Fibroblast of skin of left quadriceps (primary cell): ENCODE measurements at places on chromosomes 4 and X.
A peak's percentile ranks its signal among the peaks of the same experiment; 100 is the strongest.

- DNase-seq, result no peak
These were observed 3.6 kb upstream of the AFP start for GRCh38 chr4:73432169-73433000.

- DNase-seq, result no peak
These were observed 6.6 kb upstream of the SLC6A8 start for GRCh38 chrX:153681175-153681574.

- no peak for DNase-seq
These were observed 34.5 kb downstream of the LRPAP1 start for GRCh38 chr4:3497523-3498389.

- DNase-seq, result no peak
These were observed 514.7 kb upstream of the SPANXN1 start for GRCh38 chrX:144732588-144732987.

- DNase-seq, result no peak
These were observed 45.2 kb downstream of the CXXC4 start for GRCh38 chr4:104449537-104449936.

- no peak for DNase-seq
These were observed 207.8 kb upstream of the CNKSR2 start for GRCh38 chrX:21166272-21166982.

- no peak for DNase-seq
These were observed 91.9 kb downstream of the TSPAN5 start for GRCh38 chr4:98566361-98567008.

GRCh38 chr4:123600987-123601904 lies 204.7 kb downstream of the SPRY1 start:
- no peak for DNase-seq

DNA sequence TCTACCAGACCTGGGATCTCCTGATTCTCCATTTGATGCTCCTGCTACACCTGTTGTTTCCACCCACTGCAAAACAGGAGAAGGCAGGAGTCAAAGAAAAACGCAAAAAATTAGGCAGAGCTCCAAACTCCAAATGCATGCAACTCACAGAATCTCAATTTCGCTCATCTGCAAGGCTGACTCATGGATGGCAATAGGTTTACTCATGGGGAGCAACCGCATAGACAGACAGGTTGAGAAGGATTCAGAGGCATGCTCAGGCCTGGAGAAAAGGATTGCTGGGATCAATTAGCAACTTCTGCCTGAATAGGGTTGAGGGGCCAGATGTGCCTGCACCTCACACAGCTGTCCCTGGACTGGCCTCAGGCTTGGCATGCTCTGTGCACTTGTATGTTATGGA lies 231.0 kb downstream of the LDB2 start:
- peak; percentile 91 for DNase-seq

GRCh38 chr4:48787056-48787455 lies 7.0 kb upstream of the FRYL start:
- DNase-seq, result no peak

DNA sequence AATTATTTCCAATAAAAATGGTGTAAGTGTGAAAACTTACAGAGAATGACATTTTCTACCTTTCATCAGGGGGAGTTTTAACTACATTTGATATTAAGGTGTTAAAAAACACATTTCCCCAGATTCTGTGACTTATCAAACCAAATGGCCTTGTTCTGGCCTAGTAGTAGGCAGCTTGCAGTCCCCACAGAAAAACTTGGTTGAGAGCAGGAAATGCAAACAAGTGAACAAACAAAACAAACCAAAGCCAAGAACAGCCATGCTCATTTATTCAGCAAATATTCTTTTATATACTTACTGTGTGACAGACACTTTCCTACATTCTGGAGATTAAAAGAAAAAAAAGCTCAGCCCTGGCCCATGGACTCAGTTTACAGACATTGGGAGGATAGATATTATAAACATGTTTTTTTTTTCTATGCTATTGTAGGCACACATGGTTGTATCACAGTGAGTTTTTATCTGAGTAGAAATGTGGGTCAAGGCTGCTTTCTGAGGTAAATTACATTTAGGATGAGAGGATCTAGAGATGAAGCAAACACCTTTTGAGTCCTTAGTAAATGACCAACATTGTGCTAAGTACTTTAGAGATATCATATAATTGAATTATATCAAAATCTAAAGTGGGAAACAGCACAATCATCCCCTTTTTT lies 449.2 kb upstream of the AADAT start:
- no peak for DNase-seq

DNA sequence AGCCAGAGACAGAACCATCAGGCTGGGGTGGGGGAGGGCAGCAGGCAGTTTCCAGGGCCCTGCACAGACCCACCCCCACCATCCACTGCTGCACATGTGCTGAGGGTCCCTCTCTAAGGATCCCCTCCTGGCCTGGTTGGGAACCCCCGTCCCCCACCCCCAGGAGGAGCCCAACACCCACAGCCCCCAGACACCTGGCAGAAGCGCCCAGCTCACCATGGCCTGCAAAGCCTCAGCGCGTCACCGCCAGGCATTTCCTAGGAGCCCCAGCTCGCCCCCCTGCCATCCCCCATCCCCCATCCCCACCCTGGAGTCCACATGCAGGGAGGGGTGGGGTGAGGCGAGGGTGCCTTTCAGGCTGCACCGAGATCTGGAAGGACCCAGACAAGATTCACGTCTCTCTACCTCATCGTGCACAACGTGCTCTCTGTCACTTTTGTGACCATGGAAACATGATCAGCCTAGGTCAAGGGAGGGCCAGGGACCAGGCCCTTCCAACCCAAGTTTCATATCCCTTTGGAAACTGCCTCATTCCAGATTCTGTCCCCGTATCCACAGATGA lies 9.3 kb downstream of the MXD4 start:
- DNase-seq, result no peak

- DNase-seq, result no peak
These were observed 204.5 kb downstream of the CPE start for GRCh38 chr4:165583341-165583740.

GRCh38 chr4:82462415-82462831 lies 32.0 kb downstream of the ENOPH1 start:
- peak; percentile 77 for DNase-seq

GRCh38 chr4:7310451-7310850 lies 118.1 kb downstream of the SORCS2 start:
- no peak for DNase-seq
